Activated T-helper 2 cell treated with anti-CD3 and anti-CD28 coated beads, Interferon-gamma antibody, Interleukin-2, Interleukin-4, amounts not matched to agents 10 μg/mL and 5 μg/mL and 100 μg/mL, durations not matched to agents 14 hours and 24 hours and 36 hours (primary cell): ENCODE measurements at places on chromosomes 7 and 10. TPM values are rescaled to one million over a fixed set of nuclear protein-coding genes. Genes with fewer than 3 reads are reported as not detected.

- peaks cover 12% of the 10 kb centered on the region for H3K27me3 ChIP-seq
- H3K4me1 ChIP-seq = peaks cover 19% of the 10 kb centered on the region
- no peak overlapping the region for H3K4me3 ChIP-seq
- DNase-seq = no peak
- H3K27ac ChIP-seq = no peak overlapping the region
Observed at GRCh38 chr10:79059859-79060379, 8.8 kb upstream of the ZMIZ1 start.

DNA sequence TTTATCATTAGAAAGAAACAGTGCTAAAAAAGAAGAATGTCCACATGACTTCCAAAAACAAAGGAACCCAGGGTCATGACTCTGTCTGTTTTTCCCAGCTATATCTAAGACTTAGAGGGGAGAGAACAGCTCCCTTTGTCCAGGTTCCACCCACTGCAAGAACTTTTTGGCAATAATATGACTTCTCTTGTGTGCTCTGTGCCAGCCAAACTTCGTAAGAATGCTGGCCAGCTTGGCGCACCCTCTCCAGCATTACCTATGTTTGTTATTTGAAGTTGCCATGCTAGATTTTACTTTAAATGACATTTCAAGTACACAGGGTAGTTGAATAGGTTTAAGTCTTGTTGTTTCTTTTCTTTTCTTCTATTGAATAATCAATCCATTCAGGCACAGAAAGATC lies 371.4 kb downstream of the KCNMA1 start:
- H3K36me3 ChIP-seq = no peaks in the 10 kb centered on the region
- no peak for DNase-seq
- H3K27me3 ChIP-seq = peaks cover 13% of the 10 kb centered on the region
- H3K4me1 ChIP-seq = peaks cover 13% of the 10 kb centered on the region

DNA sequence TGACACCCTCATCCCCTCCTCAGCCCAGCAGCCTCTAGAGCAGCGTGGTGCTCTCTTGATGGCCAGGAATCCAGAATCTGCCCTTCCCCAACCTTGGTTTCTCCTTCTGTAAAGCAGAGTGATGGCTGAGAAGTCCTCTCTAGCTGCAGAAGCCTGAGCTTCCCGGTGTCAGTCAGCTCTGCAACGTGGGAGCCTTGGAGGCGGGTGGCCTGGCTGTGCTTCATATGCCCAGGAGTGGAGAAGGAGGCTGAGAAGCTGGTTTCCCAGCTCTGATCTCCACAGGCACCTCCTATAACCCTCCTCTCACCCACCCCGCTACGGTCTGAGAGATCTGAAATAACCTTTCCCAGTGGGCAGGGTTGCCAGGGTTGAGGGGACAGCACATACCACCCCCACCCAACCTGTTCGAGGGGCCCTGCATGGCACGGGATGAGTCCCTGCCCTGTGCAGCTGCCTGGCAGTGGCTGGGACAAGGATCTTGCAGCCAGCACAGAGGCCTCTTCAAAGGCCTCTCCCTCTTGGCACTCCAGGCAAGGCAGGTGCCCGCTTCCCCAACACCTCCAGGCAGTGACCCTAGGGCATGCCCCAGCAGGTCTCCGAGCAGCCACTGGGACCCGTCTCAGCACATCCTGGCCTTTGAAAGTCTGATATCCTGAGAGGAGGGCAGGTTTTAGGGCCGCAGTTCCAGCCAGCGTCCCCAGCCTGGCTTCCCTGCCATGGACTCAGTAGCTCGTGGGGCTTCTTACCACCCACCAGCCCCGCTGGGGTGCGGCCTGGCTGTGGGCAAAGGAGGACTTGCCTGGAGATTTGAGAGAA lies 18.3 kb upstream of the SLC29A3 start:
- peaks cover 2% of the 10 kb centered on the region for H3K27me3 ChIP-seq
- no peaks in the 10 kb centered on the region for H3K36me3 ChIP-seq
- DNase-seq = no peak
- H3K27ac ChIP-seq = no peak overlapping the region
- H3K4me3 ChIP-seq = no peak overlapping the region
- no peaks in the 10 kb centered on the region for H3K4me1 ChIP-seq

DNA sequence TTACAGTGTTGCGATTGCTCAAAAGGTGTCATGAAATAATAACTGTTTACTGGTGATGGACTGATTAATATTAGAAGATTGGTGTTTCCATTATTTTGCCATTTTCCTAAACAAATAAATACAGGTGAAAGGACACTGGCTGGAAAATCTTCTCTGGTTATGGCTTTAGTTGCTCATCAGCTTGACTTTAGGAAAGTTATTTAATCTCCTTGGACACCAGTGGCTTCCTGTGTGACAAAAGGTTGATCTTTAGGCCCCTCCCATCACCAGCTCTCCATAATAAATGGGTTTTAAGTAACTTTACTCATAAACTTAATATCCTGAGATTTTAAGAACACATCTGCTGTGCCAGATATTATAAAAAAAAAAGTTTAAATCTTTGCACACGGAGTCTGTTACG lies 737 bp downstream of the CABCOCO1 start:
- H3K4me3 ChIP-seq = no peak overlapping the region
- no peak for DNase-seq
- H3K4me1 ChIP-seq = no peaks in the 10 kb centered on the region
- peaks cover 36% of the 10 kb centered on the region for H3K27me3 ChIP-seq
- H3K27ac ChIP-seq = no peak overlapping the region

DNA sequence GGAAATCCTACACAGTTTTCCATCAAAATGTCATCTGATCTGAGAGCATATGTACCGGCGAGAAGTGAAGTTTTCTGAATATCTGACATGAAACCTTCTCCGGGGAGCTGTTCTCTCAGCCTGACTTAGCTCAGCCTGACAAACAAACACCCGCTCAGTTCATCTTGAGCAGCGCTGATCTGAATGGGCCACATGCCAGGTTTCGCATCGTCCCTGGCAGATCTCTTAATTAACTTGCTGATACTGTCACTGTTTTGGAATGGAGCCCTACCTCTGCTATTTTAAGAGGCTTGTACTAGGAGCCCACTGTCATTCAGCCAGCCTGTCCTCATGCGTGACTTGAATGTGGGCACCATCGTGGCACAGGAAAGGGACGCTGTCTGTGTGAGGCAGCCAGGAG lies 109.2 kb downstream of the STRA8 start:
- H3K27ac ChIP-seq = no peak overlapping the region
- no peak for DNase-seq
- H3K36me3 ChIP-seq = no peaks in the 10 kb centered on the region
- peaks cover 4% of the 10 kb centered on the region for H3K27me3 ChIP-seq
- H3K4me3 ChIP-seq = no peak overlapping the region

- DNase-seq = no peak
- no peak overlapping the region for H3K4me3 ChIP-seq
- no peak overlapping the region for H3K27ac ChIP-seq
- H3K27me3 ChIP-seq = no peaks in the 10 kb centered on the region
- H3K36me3 ChIP-seq = no peaks in the 10 kb centered on the region
Observed at GRCh38 chr7:154777489-154777888, 225.4 kb downstream of the PAXIP1 start.

- DNase-seq = no peak
- H3K4me1 ChIP-seq = peaks cover 18% of the 10 kb centered on the region
- no peak overlapping the region for H3K4me3 ChIP-seq
Observed at GRCh38 chr10:78575400-78575799, 493.4 kb upstream of the ZMIZ1 start.

GRCh38 chr7:19405541-19405940 lies 260.3 kb upstream of the FERD3L start:
- no peak overlapping the region for H3K27ac ChIP-seq
- no peak overlapping the region for H3K4me3 ChIP-seq
- H3K4me1 ChIP-seq = peaks cover 6% of the 10 kb centered on the region
- H3K36me3 ChIP-seq = no peaks in the 10 kb centered on the region
- no peaks in the 10 kb centered on the region for H3K27me3 ChIP-seq
- no peak for DNase-seq

DNA sequence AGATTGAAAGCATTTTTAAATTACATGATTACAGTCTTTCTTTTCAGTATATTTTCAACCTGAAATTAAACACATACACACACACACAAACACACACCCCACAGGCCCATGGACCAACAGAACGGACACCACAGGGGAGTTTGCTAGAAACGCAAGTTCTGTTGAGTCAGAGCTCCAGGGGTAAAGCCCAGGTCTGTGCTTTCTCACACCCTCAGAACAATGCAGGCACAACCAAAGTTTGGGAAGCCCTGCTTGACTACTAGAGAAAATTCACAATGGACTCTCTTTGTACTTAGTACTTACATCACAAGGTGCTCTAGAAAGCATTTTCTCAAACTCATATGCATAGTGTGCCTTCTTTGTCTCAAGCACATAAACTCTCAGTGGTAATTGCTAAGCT lies 704.0 kb upstream of the IGFBP3 start:
- H3K36me3 ChIP-seq = no peaks in the 10 kb centered on the region
- no peaks in the 10 kb centered on the region for H3K4me1 ChIP-seq
- DNase-seq = no peak
- H3K27me3 ChIP-seq = no peaks in the 10 kb centered on the region

GRCh38 chr10:99394761-99395386 lies 35.5 kb downstream of the GOT1 start:
- no peak for DNase-seq
- no peaks in the 10 kb centered on the region for H3K27me3 ChIP-seq
- peaks cover 7% of the 10 kb centered on the region for H3K4me1 ChIP-seq
- peaks cover 16% of the 10 kb centered on the region for H3K36me3 ChIP-seq
- H3K4me3 ChIP-seq = no peak overlapping the region
- H3K27ac ChIP-seq = no peak overlapping the region

DNA sequence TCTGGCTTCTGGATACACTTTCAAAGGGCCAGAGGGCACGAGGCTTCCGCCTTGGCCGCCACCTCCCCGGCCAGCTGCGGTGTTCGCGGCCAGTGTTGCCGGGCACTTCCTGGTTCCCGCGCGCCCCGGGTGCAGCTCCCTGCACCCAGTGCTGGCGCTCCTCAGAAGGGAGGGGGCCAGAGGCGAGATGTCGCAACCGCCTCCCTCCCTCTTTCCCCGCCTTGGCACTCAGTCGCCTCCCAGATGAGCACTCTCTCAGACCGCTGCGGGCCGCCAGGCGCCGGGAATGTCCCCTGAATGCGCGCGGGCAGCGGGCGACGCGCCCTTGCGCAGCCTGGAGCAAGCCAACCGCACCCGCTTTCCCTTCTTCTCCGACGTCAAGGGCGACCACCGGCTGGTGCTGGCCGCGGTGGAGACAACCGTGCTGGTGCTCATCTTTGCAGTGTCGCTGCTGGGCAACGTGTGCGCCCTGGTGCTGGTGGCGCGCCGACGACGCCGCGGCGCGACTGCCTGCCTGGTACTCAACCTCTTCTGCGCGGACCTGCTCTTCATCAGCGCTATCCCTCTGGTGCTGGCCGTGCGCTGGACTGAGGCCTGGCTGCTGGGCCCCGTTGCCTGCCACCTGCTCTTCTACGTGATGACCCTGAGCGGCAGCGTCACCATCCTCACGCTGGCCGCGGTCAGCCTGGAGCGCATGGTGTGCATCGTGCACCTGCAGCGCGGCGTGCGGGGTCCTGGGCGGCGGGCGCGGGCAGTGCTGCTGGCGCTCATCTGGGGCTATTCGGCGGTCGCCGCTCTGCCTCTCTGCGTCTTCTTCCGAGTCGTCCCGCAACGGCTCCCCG lies at the start of gene FFAR4:
FFAR4 (plus strand) TSS at position 231 of the 842 bp plus-strand sequence; CDS start at position 287, 56 bp downstream.
- peaks cover 56% of the 10 kb centered on the region for H3K27me3 ChIP-seq
- H3K36me3 ChIP-seq = no peaks in the 10 kb centered on the region
- no peaks in the 10 kb centered on the region for H3K4me1 ChIP-seq
- DNase-seq = no peak

DNA sequence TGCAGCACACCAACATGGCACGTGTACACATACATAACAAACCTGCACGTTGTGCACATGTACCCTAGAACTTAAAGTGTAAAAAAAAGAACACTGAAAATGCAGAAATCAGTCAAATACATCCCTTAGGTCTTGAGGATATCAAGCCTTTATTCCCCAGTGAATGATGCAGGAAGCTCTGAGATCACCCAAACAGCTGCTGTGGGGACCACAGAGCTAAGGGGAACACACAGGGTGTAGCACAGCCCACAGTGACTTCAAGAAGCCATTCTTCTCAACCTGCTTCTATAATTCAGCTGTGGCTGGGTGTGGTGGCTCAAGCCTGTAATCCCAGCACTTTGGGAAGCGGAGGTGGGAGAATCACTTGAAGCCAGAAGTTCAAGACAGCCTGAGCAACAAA lies 314.9 kb downstream of the CALN1 start:
- H3K27me3 ChIP-seq = no peaks in the 10 kb centered on the region
- no peak for DNase-seq
- H3K36me3 ChIP-seq = no peaks in the 10 kb centered on the region
- H3K4me3 ChIP-seq = no peak overlapping the region

- no peak overlapping the region for H3K4me3 ChIP-seq
- no peaks in the 10 kb centered on the region for H3K36me3 ChIP-seq
- DNase-seq = no peak
- no peak overlapping the region for H3K27ac ChIP-seq
- no peaks in the 10 kb centered on the region for H3K4me1 ChIP-seq
- H3K27me3 ChIP-seq = no peaks in the 10 kb centered on the region
Observed at GRCh38 chr7:14604606-14605005, 297.9 kb downstream of the DGKB start.

DNA sequence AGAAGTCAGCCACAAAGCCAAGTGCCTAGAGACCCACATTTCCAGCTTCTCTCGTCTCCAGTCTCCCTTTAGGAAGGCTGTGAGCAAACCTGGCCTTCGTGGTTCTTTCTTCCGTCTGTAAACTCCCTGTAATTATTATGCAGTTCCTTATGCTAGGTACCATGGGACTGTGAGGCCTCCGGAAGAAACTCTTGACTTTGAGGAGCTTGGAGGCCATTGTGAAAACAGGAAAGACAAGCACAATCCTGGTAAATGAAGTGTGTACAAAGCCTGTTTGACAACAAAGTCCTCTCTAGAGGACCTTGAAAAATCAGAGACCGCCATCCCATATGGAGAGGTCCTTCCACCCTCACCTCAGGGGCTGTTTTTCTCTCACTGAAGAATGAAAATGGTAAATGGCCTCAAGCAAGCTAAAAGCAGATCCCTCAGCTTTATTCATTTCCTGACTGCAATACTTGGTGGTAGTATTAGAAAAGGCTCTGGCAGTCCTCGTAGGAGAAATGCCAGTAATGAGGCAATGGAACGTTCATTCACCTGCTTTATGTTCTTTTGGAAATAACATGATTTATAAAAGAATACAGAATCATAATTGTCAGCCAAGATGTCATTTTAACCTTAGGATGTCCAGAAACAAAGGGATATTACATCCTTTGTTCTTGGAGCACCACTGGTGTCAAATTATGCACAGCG lies 926.4 kb downstream of the LRMDA start:
- H3K27me3 ChIP-seq = no peaks in the 10 kb centered on the region
- H3K36me3 ChIP-seq = no peaks in the 10 kb centered on the region
- no peak overlapping the region for H3K4me3 ChIP-seq
- no peaks in the 10 kb centered on the region for H3K4me1 ChIP-seq

- no peak for DNase-seq
- H3K4me1 ChIP-seq = peaks cover 15% of the 10 kb centered on the region
- peaks cover 39% of the 10 kb centered on the region for H3K36me3 ChIP-seq
- H3K27ac ChIP-seq = peak overlapping the region; percentile 77
Observed at GRCh38 chr10:100987685-100988049, 324 bp downstream of the TWNK start.

GRCh38 chr10:91804126-91804510 lies 5.9 kb downstream of the TNKS2 start:
- peaks cover 52% of the 10 kb centered on the region for H3K4me1 ChIP-seq
- no peak overlapping the region for H3K4me3 ChIP-seq
- H3K36me3 ChIP-seq = peaks cover 61% of the 10 kb centered on the region
- H3K27ac ChIP-seq = no peak overlapping the region
- H3K27me3 ChIP-seq = no peaks in the 10 kb centered on the region

Gene TAS2R3
- total RNA-seq = 1.2 and 1.5 TPM in 2 replicates

Gene NRBF2
- total RNA-seq = 32.2 and 32.7 TPM in 2 replicates

Gene SRRM3
- 0.11 and 0.23 TPM in 2 replicates for total RNA-seq

Gene LRMDA
- not detected in 2 replicates for total RNA-seq

Gene CRYGN
- not detected in 2 replicates for total RNA-seq
